ENCODE measurements at places on chromosomes 7 and 10. TPM values are rescaled to one million over a fixed set of nuclear protein-coding genes. Genes with fewer than 3 reads are reported as not detected.

Gene GTF2I
- 90.9 TPM for polyA plus RNA-seq

Gene IKZF1
- 0.06 TPM for polyA plus RNA-seq

Gene VGF
- polyA plus RNA-seq: not detected

Gene PLXNA4
- 0.01 TPM for polyA plus RNA-seq

Gene PPP1R17
- 0.29 TPM for polyA plus RNA-seq

Gene SPDYE17
- polyA plus RNA-seq: not detected

Gene CAMK2B
- 0.79 TPM for polyA plus RNA-seq

Gene CRTAC1
- polyA plus RNA-seq: not detected

Gene AOAH
- polyA plus RNA-seq: not detected

Gene SLC39A12
- polyA plus RNA-seq: not detected

Gene PRXL2A
- not detected for polyA plus RNA-seq

Gene PITX3
- polyA plus RNA-seq: not detected

Gene PRKG1
- polyA plus RNA-seq: 10.7 TPM

Gene GBX1
- not detected for polyA plus RNA-seq

Gene CDNF
- polyA plus RNA-seq: 1.0 TPM

Gene CALD1
- 1,703 TPM for polyA plus RNA-seq

Gene OR2A7
- 0.22 TPM for polyA plus RNA-seq

Gene WNT8B
- polyA plus RNA-seq: not detected

All from GM23248 (cell line).